Fibroblast of upper back skin (primary cell): ENCODE measurements at places on chromosomes 6 and 20.

DNA sequence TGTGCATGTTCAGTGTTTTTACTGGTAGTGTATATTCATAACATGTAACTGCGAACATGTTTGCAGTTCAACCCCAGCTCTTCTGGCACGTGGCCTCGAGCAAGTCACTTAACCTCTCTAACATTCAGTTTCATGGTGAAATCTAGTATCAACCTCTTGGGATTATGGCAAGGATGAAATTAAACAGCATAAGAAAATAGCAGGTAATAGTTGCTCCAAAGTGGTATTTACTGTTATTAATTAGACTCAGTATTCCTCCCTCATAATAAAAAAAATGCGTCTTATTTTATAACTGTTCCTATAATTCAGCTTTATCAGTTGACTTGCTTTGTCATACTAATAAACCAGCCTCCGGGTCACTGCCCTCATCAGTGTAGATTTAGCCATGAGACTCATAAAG, 15.0 kb downstream of the FAM184A start:
- no peak for DNase-seq

DNA sequence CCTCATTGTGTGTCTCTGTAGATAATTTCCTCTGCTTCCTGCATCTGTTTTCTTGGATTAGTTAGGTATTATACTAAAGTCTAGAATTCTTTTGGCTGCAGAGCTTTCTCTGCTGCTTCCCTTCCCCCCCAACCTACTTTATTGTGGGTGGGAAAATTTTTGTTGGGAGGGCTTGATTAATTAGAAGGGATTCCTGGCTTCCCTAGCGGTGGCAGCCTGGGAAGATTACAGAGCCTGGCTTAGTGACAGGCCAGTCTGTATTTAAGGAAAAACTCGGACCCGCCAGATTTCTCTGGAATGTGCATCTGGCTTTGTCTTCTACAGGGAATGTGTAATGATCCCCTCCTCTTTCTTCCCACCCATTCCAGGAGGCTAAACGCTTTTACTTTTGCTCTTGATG, 31.2 kb downstream of the SLX4IP start:
- peak; percentile 75 for DNase-seq

- DNase-seq = no peak
Measured at GRCh38 chr6:167143041-167143440, 14.7 kb downstream of the GPR31 start.

- DNase-seq = peak; percentile 97
Measured at GRCh38 chr20:37295001-37295400, 5.5 kb downstream of the MANBAL start.

GRCh38 chr6:49898904-49899566, 32.7 kb upstream of the CRISP1 start:
- no peak for DNase-seq

DNA sequence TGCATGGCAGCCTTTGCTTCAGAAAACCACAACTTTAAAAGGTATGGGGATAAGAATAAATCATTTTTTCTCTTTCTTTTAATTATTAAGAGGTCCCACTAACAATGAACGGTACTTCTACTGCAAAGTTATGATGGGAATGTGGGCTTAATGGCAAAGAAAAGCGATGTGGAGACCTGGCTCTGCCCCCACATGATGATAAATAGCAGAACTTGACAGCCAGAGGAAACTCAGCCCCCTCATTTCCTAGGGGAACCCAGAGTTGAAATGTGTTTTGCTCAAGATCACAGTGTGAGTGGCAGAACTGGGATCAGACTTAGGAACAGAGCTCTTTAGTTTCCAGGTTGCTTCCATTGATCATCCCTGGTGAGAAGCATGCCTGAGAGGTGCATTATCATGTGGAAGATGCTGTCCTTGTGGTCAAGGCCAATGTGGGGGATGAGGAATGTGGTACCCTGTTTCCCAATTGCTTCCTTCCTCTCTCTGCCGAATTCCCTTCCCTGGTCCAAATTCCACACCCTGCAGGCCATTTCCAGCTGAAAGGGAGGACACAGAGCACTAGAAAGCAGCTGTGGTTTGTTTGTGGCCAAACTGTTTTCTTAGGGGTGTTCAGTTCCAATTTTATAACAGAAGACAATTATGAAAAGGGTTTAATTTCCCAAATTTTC, 66.0 kb downstream of the BACH2 start:
- DNase-seq = peak; percentile 80

GRCh38 chr6:160106701-160107100, 14.9 kb upstream of the SLC22A1 start:
- DNase-seq = no peak

- no peak for DNase-seq
Measured at GRCh38 chr6:40477246-40478126, 109.7 kb downstream of the LRFN2 start.

- no peak for DNase-seq
Measured at GRCh38 chr6:303948-304558, 11.8 kb downstream of the DUSP22 start.

- DNase-seq = peak; percentile 17
Measured at GRCh38 chr6:53768636-53769035, 26.2 kb upstream of the LRRC1 start.

DNA sequence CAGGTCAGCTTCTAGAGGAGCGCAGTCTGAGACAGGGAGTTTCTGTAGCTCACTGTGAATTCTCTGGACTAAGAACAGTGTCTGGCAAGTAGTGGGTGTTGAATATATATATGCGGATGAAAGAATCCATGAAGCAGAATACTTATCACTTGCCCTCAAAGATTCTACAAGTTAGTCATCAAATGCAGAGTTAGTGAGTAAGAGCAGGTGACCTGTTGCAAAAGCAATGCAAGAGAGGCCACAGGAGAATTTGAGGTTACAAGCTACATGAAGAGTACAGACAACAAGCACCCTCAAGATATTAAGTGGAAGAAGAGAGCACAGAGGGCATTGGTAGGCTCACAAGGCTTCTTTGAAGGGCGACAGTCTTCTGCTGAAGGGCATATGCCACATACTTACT, 103.4 kb upstream of the BTBD3 start:
- peak; percentile 86 for DNase-seq

GRCh38 chr6:132960720-132961119, 146.4 kb downstream of the RPS12 start:
- DNase-seq = peak; percentile 44

DNA sequence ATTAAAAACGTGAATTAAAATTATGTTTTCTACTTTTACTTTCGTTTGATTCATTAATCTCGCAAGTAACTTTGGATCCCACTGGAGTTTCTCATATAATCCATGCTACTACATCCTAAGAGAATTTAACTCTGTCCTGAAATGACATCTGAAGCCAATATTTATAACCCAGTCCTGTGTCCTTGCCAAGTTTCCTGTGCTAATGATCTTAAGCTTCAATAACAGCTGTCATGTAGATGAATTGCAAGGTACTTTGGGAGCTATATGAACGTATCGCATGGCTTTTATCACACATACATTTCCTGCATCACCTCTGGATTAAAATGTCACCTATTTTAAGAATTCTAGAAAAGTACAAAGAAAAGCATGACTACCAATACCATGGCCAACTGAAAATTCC, 833.8 kb upstream of the CITED2 start:
- DNase-seq = peak; percentile 71

DNA sequence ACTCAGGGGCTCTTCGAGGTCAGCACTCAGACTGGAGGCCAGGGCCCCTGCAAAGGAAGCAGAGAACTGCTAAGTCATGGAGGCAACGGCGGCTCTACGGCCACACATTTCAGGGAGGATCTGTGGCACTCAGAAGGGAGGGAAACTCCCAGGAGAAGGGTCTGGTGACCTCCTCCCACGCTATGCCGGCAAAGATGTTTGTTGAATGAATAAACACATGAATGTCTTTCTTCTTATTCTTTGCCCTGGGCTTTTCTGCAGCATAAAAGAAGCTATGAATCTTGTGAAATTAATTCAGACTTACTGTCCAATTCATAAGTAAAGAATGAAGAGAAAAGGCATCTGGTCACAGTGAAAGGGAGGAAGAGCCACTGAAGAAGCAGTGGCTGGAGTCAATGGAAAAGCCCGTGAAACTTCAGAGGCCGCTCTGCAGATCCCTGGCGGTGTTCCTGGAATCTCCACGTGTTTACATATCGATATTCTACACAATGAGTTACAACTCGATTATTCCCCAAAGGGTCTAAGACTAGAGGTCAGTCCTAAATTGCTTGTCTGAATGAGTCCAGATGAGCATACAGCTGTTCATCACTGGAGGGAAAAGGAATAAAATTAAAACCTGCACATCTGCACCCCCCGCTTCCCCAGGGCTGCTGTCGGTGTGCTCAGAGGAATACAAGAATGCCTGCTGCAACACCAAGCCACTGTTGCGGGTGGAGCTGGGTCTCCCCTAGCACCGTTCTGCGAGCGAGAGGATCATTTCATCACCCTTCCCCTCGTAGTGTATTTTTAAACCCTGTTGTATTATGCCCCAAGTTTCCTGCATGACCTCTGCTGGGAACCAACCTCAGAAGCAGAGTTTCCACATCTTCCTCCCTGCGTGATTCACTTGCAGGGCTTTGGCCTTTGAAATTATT, 25.6 kb downstream of the INSM1 start:
- peak; percentile 61 for DNase-seq

DNA sequence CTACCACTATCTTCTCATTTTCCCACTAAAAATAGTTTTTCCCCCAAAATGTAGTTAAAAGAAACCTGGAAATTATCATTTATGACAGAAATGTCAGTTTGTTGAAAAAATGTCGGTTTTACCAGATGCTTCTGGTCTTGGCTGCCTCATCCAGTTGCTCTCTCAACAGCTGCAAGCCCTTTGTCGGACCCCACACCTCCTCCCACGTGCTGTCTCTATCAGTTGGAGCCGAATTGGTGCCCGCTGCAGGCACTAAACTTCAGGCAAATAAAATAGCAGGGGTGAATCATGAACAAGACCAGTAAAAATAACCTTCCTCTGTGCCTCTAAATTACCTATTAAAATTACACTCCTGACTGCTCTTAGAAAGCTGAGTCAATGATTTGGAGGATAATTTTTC, 129.5 kb upstream of the CEP162 start:
- DNase-seq = no peak

- no peak for DNase-seq
Measured at GRCh38 chr6:150638765-150639164, 39.1 kb downstream of the PLEKHG1 start.

DNA sequence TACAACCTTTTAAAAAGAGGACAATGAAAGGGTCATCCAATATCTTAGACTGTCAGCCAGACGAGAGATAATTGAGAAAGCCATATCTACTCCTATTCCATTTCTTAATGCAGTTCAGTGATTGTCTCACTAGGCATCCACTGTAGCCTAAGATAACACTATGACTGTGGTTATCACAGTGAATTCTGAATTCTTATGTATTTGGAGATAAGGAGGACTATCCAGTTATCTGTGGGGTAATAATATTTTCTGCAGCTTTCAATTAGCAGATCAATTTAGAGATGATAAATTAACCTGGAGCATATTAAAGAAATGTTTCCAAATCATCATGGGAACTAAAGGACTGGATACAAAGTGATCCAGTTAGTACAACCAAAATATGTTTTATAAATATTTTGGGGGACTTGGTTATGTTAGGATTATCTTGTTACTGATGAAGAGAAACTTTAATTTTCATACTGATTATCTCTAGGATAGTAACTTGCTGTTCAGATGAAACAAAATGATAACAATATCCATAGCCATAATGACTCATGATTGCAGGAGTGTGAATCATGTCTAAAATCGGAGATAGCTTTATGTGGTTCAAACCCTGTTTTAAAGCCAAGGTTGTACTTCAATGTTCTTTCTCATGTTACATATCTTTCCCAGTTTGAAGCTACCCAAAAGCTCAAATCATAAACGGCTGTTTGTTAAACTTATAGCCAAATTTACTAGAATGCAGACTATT, 1152.0 kb downstream of the HACE1 start:
- no peak for DNase-seq

DNA sequence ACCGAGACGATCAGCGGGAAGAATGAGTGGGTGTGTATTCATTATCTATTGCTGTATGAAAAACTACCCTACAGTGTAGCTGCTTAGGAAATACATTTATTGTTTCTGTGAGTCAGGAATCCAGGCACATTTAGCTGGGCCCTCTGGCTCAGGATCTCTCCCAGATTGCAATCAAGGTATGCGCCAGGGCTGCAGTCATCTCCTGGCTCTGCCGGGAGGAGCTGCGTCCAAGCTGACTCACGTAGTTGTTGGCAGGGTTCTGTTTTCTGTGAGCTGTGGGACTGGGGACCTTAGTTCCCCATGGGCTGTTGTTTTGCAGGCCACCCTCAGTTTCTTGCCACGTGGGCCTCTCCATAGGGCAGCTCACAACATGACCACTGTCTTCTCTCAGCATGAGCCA, 68.2 kb upstream of the FUCA2 start:
- peak; percentile 82 for DNase-seq

DNA sequence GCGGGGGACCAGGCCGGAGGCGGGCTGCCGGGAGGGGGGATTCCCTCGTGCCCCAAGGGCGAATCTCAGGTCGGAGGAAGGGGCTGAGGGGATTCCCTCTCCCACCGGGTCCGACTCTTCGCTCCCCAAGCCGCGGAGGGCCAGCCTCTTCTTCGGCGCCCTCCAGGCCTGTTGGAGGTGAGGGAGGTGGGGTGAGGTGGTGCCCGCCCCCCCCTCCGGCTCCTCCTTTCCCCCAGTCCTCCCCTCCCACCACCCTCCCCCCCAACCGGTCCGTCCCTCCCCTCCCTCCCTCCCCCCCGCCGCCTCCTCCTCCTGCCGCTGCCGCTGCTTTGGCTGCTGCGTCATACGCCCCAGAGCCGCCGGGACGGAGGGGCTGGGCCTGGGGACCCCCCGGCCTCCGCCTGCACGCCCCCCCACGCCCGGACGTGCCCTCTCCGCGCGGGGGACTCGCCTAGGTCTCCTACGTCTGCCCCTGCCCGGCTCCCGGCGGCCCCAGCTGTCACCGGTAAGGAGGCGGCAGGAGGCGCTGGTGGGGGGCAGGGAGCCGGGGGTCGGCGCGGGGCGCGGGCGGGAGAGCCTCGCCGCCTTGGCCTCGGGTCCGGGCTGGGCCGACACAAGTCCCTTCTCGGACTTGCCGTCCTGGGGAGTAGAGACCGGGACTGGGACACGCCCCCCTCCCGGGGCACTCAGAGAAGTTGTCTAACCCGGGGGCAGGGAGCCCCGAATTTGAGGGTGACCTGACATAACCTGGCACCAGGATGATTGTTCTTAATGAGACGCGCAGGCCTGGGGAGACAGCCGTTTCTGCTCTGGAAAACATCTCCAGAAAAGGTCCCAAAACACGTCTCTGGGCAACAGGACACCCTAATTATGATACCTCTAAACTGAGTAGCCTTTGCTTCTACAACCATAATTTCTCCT, at the start of gene PHF1:
Gene PHF1 (plus strand): TSS at position 304 of the 921 bp plus-strand sequence. CDS start 1,250 bp downstream, outside the sequence.
- peak; percentile 80 for DNase-seq

GRCh38 chr6:43933148-43933885, 163.3 kb downstream of the VEGFA start:
- DNase-seq = peak; percentile 63

GRCh38 chr6:15533379-15534026, 129.3 kb downstream of the DTNBP1 start:
- no peak for DNase-seq
